IMR-90 (cell line): ENCODE measurements at places on chromosomes 11 and 22.

DNA sequence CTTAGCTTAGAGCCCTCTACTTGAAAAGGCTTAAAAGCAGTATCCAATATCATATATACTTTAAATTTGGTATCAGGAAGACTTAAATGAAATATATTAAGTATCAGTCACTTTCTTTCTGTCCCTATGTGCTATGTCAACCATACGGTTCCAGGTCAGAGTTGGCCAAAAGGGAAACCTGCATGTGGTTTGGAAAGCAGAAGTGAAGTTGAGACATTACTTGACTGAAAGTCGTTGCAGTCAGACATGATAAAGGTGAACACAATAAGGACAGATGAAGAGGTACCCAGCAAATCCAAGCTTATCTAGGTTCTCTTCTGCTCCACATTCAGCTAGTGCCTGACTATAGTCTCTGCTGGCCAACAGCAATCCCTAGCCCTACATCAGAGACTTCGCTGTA is 336.8 kb downstream of the KCNA4 start:
- DNase-seq: no peak
- no peak overlapping the region for H3K4me3 ChIP-seq
- no peaks in the 10 kb centered on the region for H3K36me3 ChIP-seq
- no peaks in the 10 kb centered on the region for H3K4me1 ChIP-seq
- H3K27me3 ChIP-seq: no peaks in the 10 kb centered on the region

DNA sequence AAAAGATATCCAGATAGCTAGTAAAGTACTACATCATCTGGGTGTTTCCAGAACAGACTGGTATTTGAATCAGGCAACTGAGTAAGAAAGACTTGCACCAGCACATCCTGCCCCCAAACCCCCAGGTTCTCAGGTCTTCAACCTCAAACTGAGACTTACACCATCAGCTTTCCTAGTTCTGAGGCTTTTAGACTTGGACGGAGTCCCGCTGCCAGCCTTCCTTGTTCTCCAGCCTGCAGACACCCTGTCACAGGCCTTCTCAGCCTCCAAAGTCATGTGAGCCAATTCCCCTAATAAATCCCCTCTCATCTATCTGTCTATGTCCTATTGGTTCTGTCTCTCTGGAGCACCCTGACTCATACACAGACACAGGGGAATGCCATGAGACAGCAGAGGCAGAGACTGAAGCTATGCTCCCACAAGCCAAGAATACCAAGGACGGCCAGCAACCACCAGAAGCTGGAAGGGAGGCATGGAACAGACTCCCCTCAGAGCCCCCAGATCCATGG is 10.9 kb downstream of the SMCO4 start:
- no peaks in the 10 kb centered on the region for H3K27me3 ChIP-seq
- peak; percentile 25 for DNase-seq
- H3K4me3 ChIP-seq: no peak overlapping the region

DNA sequence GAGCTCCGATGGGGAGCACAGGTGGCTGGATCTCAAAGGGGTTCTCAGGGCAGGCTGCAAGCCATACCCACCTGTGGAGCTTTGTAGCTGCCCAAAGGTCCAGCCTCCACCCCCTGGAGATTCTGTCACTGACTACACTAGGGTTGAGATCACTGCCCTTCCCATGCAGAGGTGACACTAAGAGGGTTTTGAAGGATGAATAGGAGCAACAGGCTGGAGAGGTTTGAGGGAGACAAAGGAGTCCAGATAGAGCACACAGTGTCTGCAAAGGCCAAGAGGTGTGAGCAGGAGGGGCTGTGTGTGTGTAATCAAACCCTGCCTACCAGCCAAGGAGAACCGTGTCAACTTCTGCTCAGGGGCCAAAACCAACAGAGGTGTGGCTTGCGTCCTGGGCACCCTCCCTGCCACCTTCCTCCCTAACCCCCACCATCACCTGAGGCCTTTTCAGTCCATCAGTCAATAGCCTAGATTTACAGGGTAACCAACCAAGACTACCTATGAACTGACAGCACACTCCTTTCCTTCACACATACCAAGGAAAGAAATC is 43.0 kb upstream of the WNT11 start:
- H3K27ac ChIP-seq: no peak overlapping the region

- H3K4me1 ChIP-seq: no peaks in the 10 kb centered on the region
- no peak overlapping the region for H3K4me3 ChIP-seq
- DNase-seq: no peak
Measured at GRCh38 chr11:129268371-129268770, 76.2 kb upstream of the ARHGAP32 start.

- H3K27ac ChIP-seq: no peak overlapping the region
- no peak overlapping the region for H3K4me3 ChIP-seq
- DNase-seq: no peak
- peaks cover 45% of the 10 kb centered on the region for H3K27me3 ChIP-seq
- H3K36me3 ChIP-seq: no peaks in the 10 kb centered on the region
Measured at GRCh38 chr11:8359521-8359920, 95.8 kb upstream of the LMO1 start.

GRCh38 chr11:12067796-12068357 is 42.5 kb upstream of the MICAL2 start:
- H3K4me1 ChIP-seq: peaks cover 22% of the 10 kb centered on the region
- peak overlapping the region; percentile 84 for H3K27ac ChIP-seq

GRCh38 chr11:64226507-64227051 is 505 bp downstream of the NUDT22 start:
- no peak for DNase-seq
- H3K36me3 ChIP-seq: peaks cover 5% of the 10 kb centered on the region
- peaks cover 20% of the 10 kb centered on the region for H3K4me1 ChIP-seq
- peak overlapping the region; percentile 54 for H3K27ac ChIP-seq
- H3K4me3 ChIP-seq: peak overlapping the region; percentile 95
- no peaks in the 10 kb centered on the region for H3K27me3 ChIP-seq

- H3K4me3 ChIP-seq: no peak overlapping the region
- DNase-seq: no peak
- H3K36me3 ChIP-seq: no peaks in the 10 kb centered on the region
- H3K27ac ChIP-seq: no peak overlapping the region
Measured at GRCh38 chr11:75945446-75945845, 130.4 kb downstream of the UVRAG start.
